Esophagus squamous epithelium (tissue), 5 donors: ENCODE measurements at places on chromosomes 6 and 20.

DNA sequence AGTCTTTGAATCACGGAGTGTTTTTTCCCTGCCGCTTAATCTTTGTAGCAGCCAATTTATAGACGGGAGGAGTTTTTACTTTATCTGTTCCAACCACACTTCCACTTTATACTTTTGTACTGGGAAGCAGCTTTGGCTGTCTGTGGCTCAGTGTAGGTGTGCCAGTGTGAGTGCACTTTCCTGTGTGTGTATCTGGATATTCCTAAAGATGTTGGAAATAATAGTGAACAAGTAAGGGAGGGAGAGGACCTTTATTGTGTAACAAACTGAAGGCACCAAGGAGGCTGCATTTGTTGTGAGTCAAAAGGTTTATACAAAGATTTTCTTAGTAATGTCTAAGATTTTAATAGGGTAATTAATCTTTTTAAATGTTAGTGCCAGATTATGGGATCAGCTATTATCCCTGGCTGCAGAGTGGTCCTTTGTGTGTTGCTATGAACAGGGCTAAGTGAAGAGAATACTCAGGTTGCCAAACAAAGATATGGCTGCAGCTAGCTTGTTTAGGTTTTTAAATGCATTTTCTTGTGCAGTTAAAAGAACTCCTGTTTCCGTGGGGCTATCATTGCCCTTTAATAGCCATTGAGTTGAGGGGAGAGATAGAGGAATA is 226.3 kb downstream of the RNF144B start:
- no peak for DNase-seq

GRCh38 chr6:163335671-163336545 is 78.6 kb upstream of the QKI start:
- DNase-seq: no peak

DNA sequence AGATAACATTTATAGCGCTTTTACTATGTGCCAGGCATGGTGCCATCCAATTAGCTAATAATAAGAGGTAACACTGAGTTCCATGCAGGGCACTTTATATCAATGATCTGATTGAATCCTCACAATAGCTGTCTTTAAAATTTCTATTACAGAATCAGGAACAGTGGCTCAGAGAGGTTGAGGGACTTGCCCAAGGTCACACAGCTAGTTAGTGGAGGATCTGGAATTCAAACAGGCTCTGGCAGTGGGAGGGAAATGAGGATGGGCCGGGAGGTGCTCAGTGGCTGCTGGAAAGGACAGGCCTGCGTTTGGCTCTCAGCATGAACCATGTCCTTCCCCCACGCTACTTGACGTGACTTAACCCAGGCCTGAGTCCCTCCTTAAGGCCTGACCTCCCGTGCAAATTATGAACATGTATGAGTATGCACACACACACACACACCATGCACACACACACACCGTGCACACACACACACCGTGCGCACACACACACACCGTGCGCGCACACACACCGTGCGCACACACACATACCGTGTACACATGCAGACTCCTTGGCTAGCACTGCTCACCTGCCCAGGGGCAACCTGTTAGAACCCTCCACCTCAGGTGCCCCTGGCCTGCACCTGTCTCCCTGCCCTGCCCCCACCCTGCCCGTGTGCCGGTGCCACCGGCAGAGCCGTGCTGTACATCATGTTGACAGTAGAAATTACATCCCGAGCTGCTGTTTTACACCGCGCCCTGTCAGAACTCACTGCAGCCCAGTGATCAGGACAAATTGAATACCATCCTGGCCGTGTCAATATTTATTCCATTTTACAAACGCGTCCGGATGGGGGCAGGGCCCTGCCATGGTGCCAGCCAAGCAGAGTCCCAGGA is 43.7 kb downstream of the CDH22 start:
- DNase-seq: no peak

DNA sequence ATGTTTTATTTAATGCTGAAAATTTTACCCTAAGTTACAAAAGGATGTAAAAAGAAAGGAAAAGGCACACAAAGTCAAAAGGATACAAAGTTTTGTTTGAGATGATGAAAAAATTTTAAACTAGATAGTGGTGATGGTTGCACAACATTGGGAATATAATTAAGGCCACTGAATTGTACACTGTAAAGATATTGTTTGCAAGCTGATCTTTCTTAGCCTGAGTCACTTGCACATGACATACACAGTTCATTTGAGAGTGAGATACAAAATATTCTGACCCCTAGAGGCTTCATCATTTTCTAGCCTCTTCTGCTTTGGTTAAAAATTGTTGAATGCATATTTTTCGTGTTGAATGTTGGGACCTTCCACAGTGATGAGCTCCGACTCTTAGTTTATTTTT is 462.6 kb downstream of the HDGFL1 start:
- DNase-seq: no peak

DNA sequence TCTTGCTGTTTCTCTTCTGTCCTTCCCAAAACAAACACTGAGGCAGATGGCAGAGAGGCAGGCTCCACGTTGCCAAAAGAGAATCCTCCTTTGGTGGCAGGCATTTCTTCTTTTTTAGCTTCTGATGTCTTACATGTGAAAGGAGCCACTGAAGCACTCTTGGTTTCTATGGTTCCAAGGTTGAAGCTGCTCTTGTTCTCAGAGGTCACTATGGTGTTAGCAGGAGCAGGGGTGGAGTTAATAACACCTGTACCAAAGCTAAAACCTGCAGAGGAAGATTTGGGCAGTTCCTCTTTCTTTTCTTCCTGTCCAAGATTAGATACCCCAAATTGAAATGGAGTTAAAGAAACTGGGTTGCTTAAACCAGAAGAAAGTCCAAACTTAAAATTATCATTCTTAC is 28.8 kb downstream of the FAM8A1 start:
- no peak for DNase-seq
